ENCODE measurements at places on chromosomes 3 and 15.

DNA sequence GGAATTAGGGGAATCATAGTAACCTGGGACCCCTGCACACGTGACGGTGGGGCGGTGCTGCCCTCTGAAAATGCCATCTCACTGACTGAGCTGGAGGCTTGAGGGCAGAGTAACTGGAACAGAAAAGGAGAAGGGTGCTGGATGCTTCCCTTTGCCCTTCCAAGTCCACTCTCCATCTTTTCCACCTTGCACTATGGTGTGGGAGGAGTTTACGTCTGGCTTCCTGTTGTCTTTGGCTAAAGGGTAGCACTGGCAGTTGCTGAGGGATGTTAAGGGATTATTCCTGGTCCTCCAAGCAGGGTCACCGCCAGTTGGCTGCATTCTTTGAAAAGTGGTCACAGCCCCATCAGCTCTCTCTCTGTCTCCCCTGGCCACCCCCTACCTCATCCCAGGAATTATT, 129.4 kb upstream of the SNTN start:
- no peak for DNase-seq

GRCh38 chr3:138842483-138843188, 7.9 kb upstream of the PIK3CB start:
- no peak for DNase-seq

DNA sequence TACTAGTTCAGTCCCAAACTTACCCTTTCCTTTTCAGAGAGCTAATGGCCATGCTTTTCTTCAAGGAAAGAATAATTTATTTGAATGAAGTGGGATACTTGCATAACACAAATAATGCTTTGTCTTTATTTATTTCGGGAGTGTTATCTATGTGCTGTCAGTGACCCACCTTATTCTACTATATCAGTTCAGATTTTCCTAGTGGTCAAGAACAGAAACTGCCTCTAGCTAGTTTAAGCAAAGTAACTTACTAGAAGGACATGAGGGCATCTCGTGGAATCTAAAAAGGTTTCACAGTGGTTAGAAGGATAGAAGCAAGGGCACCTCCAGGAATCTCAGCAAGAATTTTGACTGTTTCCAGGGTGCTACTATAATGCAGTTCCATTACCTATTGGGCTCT, 3.8 kb upstream of the TIMMDC1 start:
- no peak for DNase-seq

DNA sequence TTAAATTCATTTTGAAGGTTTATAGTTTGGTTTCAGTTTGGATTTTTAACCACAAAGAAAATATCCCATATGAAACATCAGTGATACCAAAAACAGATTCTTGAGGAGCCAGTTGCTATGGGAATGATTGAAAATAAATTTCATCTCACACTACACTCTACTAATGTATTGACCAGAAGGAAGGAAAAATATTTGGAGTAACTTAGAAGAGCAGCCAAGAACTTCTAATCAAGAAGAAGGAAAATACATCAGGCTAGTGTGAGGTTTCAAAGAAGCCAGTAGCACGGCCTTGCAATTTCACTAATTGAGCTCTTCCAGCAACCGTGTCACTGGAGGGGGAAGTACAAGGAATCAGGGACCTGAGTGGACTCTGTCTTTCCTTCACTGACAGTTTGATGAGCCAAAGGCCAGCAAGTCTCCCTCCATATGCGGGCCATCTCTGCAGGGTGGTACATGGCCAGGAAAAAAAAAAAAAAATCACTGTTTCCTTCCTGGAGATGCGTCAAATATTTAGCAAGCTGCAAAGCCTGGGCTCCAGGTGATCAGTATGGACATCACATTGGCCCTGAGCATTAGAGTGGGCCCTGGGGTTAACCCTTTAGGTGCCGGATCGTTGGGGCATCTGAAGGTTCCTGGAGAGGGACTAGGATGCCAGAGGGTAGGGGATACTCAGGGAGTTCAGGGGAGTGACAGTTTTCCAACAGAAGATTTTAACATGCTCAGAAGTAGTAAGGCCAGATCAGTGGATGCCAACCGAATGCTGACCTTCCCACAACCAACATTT, 37.1 kb downstream of the SLC12A8 start:
- DNase-seq = no peak

GRCh38 chr3:161066930-161067329, 38.2 kb downstream of the B3GALNT1 start:
- DNase-seq = no peak

DNA sequence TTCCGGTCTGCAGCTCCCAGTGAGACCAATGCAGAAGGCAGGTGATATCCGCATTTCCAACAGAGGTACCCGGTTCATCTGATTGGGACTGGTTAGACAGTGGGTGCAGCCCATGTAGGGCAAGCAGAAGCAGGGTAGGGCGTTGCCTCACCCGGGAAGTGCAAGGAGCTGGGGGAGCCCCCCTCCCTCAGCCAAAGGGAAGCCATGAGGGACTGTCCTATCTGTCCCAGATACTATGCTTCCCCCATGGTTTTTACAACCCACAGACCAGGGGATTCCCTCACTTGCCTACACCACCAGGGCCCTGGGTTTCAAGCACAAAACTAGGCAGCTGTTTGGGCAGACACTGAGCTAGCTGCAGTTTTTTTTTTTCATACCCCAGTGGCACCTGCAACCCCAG, 71.8 kb downstream of the CPNE4 start:
- no peak for DNase-seq

DNA sequence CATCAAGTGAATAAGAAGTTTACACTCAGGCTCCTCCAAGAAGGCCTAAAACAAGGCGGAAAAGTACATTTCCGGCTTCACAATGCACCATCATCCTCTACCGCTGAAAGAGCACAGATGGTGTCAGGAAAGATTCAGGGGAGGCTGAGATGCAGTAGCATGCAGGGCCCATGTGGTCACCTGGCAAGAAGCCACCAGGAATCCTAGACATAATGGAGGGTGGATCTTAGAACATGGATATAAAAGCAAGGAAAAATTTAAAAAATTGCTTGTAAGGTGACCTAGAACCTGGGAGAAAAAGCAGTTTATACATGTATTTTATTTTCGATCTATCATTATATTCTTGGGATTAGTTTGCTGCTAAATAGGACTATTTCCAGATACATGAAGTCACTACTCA, 21.9 kb upstream of the OTOL1 start:
- no peak for DNase-seq

DNA sequence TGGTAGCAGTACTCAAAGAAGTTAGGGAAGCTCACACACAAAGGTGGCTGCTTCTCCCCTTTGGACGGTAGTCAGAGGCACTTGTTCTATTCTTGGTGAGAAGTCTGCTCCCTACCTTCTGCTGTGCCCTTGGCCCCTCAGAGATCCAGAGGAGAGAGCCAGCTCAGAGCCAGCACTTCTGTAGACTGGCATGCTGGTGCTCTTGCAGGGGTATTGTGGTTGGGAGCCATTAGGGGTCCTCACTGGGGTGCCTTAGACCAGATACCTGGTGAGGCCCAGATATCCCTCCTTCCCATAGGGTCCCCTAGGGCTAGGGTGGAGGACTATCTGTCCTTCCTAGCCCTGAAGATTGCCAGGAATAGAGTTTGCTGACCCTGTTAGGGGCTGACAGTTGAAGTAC, 140.6 kb downstream of the EEFSEC start:
- DNase-seq = no peak

DNA sequence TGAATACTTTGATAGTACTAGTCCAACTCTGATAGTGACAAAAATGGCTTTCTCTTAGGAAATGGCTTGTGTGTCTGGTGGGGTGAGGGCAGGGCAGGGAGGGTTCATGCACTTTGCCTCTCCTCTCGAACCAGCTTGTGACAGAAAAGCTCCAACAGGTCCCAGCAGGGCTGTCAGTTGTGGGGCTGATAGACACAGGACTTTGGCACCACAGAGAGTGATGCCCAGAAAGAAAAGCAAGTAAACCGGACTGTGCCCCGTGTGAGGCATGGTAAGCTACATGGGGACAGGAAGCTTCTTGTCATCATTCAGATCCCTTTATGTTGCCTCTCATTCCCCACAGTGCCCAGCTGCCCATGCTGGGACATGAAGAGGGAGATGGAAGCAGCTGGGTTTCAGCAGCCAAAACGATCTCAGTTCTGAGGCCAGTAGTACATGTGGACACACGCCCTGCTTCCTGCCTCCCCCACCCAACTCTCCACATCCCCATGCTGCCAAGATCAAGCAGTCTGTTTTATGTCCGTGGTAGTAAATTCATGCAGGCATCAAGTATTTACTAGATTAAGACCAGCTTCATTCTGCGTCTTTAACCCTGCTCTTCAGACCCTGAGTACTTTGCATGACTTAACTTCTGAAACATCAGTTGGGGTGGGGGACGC, 29.7 kb upstream of the LIPC start:
- DNase-seq = no peak

DNA sequence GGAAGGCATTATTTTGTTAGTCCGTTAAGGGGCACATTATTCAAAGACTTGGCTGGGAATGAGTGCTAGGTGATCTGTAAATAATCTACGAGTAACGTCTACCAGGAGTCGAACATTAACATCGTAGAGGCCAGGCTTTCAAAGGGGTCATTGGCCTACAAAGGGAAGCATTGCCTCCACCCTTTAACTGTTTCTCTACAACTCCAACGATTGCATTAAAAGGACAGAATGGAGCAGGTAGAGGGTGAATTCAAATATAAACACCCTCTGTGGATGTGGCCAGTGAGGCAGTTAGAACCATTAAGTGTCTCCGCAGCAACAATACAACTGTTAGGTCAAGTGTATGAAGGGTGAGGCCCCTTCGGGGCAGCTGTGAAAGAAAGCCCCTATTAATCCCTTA, 126.0 kb upstream of the LMOD3 start:
- DNase-seq = no peak

DNA sequence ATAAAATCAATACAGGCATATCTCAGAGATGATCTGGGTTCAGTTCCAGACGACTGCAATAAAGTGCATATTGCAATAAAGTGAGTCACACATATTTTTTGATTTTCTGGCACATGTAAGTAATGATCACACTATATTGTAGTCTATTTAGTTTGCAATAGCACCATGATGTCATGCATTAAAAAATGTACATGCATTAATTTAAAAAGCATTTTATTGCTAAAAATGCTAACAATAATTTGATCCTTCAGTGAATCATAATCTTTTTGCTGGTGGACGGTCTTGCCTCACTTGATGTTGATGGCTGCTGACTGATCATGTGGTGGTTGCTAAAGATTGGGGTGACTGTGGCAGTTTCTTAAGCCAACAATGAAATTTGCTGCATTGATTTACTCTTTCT, 511.1 kb downstream of the OTOL1 start:
- no peak for DNase-seq

DNA sequence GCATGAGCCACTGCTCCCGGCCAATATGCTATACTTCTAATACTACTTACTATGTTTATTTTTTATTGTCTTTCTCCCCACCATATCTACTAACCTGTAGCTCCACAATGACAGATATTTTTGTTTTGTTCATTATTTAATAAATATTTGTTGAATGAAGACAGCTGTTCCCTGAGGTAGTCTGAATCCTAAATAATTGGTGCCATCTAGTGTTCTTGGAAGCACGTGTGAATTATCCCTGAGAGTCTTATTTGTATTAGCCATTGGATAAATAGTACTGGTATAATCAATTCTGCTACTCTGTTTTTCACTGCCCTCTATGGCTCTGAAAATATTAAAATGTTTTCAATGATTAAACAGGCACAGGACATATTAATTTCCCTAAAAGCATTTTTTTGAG, 5.6 kb upstream of the APPL1 start:
- no peak for DNase-seq

DNA sequence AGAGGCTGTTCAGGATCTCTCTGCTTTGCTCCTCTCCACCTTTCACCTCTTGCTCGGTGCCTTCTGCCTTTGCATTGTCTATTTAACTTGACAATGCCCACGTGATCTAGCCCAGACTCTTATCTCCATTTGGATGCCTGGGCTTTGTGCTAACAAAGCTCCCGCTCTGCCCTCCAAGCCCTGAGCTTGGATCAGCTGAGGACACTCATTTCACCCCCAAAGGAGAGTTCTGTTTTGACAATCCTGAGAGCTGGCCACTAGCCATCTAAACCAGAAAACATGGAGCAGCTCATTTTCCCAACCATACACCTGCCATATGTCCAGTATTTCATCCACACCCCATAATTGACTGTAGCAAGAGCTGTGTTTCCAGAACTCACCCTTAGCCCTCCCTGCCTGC, 12.8 kb downstream of the GPR176 start:
- no peak for DNase-seq

- DNase-seq = no peak
Measured at GRCh38 chr3:130692455-130692854, 54.2 kb downstream of the PIK3R4 start.

- no peak for DNase-seq
Measured at GRCh38 chr3:136380530-136380929, 130.4 kb downstream of the PCCB start.

- no peak for DNase-seq
Measured at GRCh38 chr3:155690921-155691320, 54.0 kb downstream of the PLCH1 start.

GRCh38 chr3:106745344-106746168, 631.7 kb upstream of the CCDC54 start:
- DNase-seq = no peak

DNA sequence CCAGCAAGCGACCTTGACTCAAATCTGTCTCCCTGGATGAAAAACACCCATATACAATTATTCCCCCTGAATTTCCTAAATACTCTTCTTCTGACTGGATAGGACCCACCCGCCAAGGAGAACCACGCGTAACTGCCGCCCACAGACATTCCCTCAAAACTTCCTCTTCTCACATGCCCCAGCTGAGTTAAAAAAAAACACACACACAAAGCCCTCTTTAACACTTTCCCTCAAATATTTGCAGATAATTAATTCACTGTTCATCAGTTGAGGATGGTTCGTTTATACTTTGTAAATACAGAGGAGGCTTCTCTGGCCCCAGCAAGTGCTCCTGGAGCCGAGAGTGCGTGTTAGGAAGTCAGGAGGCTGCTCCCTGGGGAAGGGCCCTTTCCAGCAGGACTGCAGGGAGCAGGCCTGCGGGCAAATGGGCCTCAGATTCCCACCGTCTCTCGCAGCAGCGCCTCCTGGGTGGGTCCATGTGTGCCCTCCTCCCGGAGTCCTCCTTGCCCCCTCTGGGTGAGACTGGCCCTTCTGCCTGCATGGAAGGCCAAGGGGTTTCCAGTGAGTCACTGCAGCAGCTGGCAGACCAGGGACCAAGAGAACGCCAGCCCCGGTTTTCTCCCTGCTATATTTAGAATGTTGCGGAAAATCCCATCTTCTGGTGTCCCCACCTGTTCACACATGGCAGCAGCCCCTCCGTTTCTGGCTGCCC, 46.8 kb downstream of the MGLL start:
- DNase-seq = no peak

GRCh38 chr3:28050885-28051284, 190.5 kb upstream of the CMC1 start:
- DNase-seq = no peak

- no peak for DNase-seq
Measured at GRCh38 chr3:170638988-170639387, 53.1 kb upstream of the SLC7A14 start.

DNA sequence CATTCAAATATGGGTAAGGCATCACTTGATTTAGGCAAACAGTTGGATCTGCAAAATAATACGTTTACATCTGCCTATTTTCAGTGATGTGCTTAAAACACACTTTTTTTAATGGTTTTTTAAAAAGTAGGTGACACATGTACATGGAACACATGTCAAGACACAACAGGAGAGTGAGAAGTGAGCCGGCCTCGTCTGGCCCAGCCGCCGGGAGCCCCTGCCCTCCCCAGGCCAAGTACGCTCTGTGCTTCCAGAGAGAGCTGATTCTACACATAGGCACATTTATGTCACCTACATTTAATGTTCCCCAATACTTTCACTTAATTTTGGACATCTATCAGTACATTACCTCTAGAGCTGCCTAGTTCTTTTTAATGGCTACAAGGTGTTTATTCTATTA, 3.8 kb downstream of the TM2D3 start:
- DNase-seq = no peak

GRCh38 chr3:140004271-140004670, 69.3 kb downstream of the CLSTN2 start:
- DNase-seq = no peak

Measured in activated CD4-positive, alpha-beta T cell treated with anti-CD3 and anti-CD28 coated beads, Interleukin-2, amount 50 U/mL, for 4 hours (primary cell).